ENCODE measurements at places on chromosomes 4 and X.

DNA sequence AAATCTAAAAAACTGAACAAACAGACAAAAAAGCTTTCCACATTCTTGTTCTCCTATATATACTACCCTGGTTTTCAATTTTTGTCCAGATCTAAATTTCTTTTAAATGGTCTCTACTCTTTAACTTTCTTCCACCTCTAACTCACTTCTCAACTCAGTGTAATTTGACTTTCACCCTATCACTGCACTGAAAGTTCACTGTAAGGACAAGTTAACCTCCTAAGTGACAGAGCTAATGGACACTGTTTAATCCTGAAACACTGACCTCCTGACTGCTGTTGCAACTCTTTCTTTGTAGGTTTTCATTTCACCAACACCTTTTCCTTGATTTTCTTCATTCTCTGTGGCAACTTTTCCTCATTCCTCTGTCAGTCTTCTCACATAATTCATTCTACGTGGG lies 50.0 kb downstream of the ATOH1 start:
- no peak for DNase-seq

GRCh38 chrX:27917713-27918500 lies 63.3 kb downstream of the DCAF8L1 start:
- no peak for DNase-seq

DNA sequence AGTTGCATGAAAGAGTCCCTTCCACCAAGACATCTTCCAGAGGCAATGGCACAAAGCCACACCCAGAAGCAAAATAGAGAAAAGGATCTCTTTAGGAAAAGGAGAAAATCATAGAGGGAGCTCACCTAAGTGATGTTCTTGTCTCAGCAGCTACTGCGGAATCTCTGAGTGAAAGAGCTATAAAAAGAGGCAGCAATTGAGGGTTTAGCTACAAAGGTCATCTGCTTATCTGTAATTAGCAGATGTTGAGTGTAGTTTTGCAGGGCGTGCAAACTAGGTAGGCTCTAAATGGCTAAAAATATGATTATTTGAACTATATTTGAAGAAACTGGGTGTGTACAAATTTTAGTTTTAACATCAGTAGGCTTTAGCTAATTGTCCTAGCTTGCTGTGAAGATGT lies 276.0 kb downstream of the HS3ST1 start:
- no peak for DNase-seq

GRCh38 chrX:15855568-15856221 lies 1.1 kb upstream of the AP1S2 start:
- DNase-seq: peak; percentile 50

DNA sequence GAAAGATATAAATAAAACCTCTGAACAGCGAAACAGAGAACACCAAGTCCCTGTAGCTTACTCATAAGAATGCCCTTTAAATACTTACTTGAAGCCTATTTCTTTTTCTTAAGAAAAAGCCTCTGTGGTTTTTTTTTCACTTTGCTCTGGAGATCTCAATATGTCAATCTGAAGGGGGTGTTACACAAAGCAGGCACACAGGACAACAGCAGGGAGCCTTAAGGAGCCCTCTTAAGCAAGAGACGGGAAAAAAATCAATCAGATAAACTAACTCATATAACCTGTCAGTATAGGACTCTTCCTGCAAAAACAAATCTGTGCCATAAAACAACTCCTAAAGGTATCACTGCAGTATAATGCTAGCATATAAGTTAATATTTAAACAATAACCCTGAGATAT lies 611.1 kb upstream of the ATOH1 start:
- DNase-seq: no peak

GRCh38 chr4:145954924-145955339 lies 16.3 kb upstream of the ZNF827 start:
- peak; percentile 7 for DNase-seq

GRCh38 chr4:2074588-2074987 lies 15.5 kb downstream of the NAT8L start:
- no peak for DNase-seq

- peak; percentile 34 for DNase-seq
These were observed 540 bp upstream of the HADH start for GRCh38 chr4:107989162-107989536.

- no peak for DNase-seq
These were observed 124.5 kb upstream of the NOCT start for GRCh38 chr4:138890891-138891570.

- peak; percentile 28 for DNase-seq
These were observed 722 bp upstream of the EFHC2 start for GRCh38 chrX:44344194-44344593.

DNA sequence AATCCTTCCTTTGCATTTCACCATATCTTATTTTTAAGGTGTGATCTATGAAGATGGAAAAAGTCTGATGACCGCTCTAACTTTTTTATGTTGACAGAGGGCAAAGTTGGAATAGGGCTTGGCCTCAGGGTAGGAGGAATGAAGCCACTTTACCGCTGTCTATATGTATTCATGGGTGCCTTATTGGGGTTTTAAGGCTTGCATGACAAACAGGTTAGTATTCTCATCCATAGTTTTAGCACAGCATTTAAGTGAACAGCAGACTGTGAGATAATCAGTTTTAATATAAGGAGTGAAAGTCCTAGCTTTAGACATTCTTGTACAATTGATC lies 81.7 kb upstream of the BMP2K start:
- DNase-seq: no peak

GRCh38 chr4:16461362-16461761 lies 235.1 kb upstream of the TAPT1 start:
- peak; percentile 43 for DNase-seq

DNA sequence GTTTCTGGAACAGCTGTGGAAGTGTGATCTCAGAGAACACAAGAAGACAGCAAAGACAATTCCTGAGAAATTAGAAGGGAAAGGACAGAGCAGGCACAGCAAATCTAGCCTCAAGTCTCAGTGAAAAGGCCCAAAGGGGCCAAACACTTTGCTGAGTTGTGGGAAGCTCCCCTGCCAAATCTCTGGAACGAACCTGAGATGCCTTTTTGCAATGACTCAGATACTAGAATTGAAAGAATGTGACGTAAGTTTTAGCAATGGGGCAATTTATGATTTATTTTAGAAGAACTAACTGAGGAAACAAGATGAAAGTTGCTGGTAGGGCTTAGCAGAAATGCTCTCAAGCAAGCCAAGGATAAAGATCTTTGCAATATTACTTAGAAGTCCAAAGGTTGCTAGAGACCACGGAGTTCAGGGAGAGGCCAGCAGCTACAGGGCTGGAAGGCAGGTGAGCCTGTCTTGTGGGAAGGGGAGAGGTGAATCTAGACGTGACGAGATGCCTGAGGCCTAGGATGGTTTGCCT lies 92.8 kb downstream of the AMELX start:
- DNase-seq: no peak

- peak; percentile 21 for DNase-seq
These were observed 15.3 kb downstream of the CPZ start for GRCh38 chr4:8607603-8608481.

- DNase-seq: no peak
These were observed 40.2 kb upstream of the NKX3-2 start for GRCh38 chr4:13584481-13584880.

GRCh38 chrX:150339736-150340135 lies 23.4 kb upstream of the MAMLD1 start:
- DNase-seq: no peak

Data from DMS53 (cell line).